ENCODE measurements at places on chromosomes 12 and 14.

- no peak for DNase-seq
These were observed 484.4 kb downstream of the ATP23 start for GRCh38 chr12:58425481-58426392.

DNA sequence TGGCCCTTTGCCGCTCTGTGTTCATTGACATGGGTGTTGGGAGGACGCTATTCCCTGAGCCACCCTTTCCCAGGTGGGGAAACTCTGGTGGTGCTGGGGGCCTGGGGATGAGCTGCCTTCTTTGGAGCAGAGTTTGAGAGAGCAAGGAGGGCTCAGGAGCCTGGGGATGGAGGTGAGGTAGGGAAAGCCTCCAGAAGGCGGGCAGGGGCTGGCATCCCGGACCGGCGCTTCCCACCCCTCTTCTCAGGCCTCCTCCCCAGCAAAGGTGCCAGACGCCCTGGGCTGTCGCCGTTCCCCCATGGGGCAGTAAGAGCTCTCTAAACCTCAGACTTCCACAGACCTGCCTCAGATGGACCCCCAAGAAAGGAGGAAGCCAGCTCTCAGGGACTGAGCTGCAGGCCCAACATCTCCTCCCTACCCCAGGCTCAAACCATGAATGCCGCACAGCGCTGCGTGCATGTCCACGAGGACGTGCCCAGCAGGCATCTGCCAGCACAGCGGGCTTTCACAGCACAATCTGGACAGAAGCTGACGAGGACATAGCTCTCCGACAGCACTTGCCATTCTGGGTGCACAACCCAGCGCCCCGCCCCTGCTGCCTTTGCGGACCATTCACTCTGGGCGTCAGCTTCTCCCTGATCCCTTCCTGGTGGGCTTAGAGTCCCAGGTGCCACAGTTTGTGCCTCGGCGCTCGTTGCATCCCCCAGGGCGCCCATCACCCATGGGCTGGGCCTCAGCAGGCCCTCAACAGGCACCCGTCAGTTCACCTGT, 14.9 kb upstream of the TTC7B start:
- peak; percentile 39 for DNase-seq

GRCh38 chr14:59333668-59334067, 131.5 kb downstream of the GPR135 start:
- no peak for DNase-seq

GRCh38 chr12:24268663-24269186, 319.3 kb upstream of the SOX5 start:
- DNase-seq, result no peak

GRCh38 chr14:66701813-66702212, 193.9 kb downstream of the GPHN start:
- DNase-seq, result no peak

DNA sequence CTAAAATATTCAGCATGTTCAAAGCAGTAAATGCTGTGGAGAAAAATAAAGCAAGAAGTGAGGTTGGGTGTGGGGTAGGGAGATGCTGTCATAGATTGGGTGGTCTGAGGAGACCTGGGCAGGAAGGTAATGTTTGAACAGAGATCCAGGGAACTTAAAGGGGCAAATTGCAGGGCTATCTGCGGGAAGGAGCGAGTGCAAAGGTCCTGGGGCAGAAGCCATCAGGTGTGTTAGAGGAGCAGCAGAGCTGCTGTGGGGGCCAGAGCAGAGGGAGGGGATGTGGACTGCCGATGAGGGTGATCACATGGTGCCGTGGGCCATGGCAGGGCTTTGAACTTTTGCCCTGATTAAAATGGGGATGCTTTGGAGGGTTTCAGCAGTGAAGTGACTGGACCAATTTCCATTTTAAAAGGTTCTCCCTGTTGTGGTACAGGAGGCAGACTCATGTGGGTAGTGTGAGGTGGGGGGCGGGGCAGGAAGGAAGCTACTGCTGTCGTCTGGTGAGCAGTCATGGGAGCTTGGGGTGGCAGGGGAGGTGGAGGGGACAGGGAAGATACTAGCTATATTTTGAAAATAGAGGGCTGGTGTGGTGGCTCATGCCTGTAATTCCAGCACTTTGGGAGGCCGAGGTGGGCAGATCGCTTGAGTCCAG, 145.0 kb downstream of the AACS start:
- no peak for DNase-seq

DNA sequence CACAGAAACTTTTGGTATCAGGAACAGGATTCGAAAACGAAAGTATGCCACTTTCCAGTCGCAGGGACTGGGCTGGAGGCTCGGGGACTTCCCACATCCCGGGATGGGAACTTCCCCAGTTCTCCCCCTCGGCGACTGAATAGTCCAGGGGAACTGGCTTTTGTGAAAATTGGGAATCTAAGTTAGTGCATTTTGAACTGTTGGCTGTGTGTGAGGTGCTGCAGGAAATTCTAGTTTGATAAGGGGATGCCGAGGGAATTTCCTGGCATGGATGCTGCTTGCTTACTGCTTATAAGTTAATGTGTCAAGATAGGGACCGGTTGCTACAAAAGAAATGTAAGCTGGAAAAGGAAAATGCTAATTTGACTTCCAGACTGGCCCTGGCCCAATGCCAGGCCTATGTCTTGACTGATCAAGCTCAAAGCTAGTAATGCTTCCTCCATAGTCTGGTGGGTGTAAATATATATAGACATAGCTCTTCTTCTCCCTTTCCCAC, 73.4 kb upstream of the EIF5 start:
- peak; percentile 57 for DNase-seq

- DNase-seq, result no peak
These were observed 43.3 kb downstream of the PPP1R12A start for GRCh38 chr12:79891506-79892162.

DNA sequence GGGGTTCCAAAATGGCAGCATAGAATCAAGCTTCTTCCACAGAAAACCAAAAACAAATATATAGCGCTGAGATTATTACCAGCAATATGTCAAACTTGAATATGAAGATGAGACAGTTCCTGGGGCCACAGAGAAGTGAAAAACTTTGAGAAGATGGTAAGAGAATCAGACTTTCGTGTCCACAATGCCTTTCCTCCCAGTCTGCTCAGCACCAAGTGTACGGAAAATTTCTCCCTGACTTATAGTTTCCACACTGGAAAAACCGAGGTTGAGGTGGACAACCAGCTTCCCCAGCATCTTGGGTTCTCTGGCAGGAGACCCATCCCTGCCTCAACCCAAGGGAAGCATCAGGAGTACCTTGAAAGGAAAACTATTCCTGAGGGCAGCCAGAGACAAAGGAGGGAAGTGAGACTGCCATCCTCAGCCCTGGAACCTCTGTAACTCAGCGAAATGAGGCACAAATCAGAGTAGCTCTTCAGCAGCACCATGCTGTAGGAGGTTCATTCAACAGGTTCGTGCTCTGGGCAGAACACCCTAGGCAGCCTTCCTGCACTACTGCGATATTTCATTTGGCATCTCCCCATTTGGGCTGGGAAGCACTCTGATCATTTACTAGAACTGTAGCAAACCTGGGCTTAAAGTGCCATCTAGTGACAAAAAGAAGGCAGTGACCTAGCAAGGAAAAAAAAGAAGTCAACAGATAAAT, 52.4 kb upstream of the CAPRIN2 start:
- no peak for DNase-seq

DNA sequence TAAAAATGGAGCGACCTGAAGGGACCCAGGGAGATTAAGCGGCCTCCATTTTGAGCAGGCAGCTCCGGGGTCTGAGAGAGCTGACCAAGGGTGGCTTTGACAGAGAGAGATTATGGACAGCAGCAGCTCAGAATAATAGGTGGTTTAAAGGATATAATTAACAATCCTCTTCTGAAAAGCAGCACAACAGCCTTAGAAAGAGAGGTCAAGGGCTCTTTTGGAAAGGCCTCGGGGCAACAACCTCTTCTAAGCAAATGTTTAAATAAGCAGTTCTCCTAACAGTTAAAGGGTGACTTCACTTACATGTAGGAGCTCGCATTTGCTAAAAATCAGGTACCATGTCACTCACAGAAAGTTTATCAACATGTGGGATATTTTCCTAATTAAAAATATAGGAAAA, 87.2 kb upstream of the FRMD6 start:
- no peak for DNase-seq

- no peak for DNase-seq
These were observed 108.4 kb downstream of the PPP1R12A start for GRCh38 chr12:79826267-79827128.

GRCh38 chr14:70663707-70664179, 22.0 kb downstream of the TTC9 start:
- DNase-seq, result peak; percentile 16

DNA sequence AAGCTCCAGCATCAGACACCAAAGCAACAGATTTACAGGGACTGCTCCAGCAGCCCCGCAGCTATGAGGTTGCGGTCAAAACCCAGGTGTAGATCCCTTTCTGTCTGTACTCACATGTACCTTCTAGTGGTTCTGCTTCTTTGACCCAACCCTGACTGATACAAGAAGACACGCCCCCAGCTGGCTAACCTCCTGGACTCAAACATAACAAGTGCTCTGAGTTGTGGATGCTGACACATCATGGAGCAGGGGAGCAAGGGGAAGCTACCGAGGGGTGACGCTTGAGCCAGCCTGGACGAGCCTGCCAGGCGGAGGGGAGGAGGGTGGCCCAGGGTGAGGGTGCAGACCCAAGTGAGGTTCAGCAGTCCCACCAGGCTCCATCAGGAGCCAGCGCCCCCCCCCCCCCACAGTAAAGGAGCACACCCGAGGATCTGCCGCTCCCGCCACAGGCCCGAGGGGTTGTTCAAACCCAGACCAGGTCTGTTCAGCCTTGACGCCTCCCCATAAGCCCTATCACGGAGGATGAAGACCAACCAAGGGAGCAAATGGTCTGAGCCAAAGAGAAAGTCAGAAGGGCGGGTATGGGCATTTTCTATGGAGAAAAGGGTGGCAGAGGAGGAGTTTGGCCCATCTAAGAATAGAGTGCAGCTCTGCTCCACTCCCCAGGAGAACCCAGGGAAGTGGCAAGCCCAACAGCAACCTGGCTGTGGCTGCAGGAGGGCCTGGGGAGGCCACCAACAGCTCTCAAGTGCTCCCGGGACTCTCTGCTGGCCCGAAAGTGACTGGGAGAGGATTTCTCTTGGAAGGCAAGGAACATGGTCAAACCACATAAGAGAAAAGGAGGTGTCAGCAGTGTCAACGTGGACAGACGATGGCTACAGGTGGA, 229.4 kb downstream of the BCL11B start:
- DNase-seq, result no peak

GRCh38 chr14:37179896-37180502, 7.6 kb upstream of the SLC25A21 start:
- no peak for DNase-seq

GRCh38 chr14:104883681-104884361, 18.8 kb downstream of the CEP170B start:
- peak; percentile 44 for DNase-seq

- no peak for DNase-seq
These were observed 19.8 kb upstream of the DCN start for GRCh38 chr12:91202390-91202789.

DNA sequence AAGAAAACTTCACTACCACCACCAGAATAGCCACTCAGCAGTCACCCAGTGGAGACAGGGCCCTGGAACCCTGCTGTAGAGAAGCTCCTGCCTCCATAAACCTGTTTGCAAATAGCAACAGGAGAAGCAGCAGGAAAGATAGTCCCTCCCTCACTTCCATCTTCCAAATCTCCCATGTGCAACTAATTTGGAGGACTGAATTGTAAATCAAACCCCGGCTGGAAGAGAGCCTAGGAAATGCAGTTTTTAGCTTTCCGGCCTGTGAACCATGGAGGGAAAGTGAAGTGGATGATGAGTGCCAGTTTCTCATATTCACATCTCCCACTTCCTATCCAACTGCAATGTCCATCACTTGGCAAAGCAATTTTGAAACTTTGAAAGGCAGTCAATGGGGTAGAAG, 167.2 kb upstream of the FRMD6 start:
- DNase-seq, result no peak

GRCh38 chr14:65847075-65847847, 434.7 kb downstream of the FUT8 start:
- no peak for DNase-seq
